ENCODE measurements at places on chromosomes 6 and 20. TPM values are rescaled to one million over a fixed set of nuclear protein-coding genes. Genes with fewer than 3 reads are reported as not detected.

Gene TRAPPC3L
- total RNA-seq = not detected

Gene MED23
- total RNA-seq = 33.1 TPM

- no peak for DNase-seq
Measured at GRCh38 chr6:84119277-84119676, 85.7 kb downstream of the MRAP2 start.

DNA sequence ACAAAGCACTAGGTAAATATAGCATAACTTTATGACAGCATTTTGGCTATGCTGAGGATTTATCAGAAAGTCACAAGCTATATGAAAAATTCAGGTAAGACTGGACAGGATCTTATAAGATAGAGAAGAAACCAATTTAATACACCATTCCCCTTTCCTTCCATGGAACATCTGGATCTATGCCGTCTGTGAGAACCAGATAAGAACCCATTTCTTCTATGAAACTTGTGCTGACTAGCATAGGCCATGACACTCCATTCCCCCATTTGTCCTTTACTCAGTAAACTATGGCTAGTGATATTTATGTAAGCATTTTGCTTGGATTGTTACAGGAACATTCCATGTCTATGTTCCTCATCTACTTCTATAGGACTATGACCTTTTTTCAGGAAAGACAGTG lies 437.7 kb downstream of the ADGRB3 start:
- DNase-seq = no peak

GRCh38 chr20:4022386-4023286 lies 7.3 kb upstream of the RNF24 start:
- no peak for DNase-seq

GRCh38 chr20:22848364-22848763 lies 186.7 kb upstream of the SSTR4 start:
- DNase-seq = no peak

Data from activated CD4-positive, alpha-beta memory T cell treated with anti-CD3 and anti-CD28 coated beads, Interleukin-2, amount 10 ng/mL, durations not matched to agents 7 days and 5 days (primary cell).